ENCODE measurements at places on chromosomes 3 and 15.

GRCh38 chr3:16907243-16907642 is 22.5 kb downstream of the PLCL2 start:
- no peak for DNase-seq

DNA sequence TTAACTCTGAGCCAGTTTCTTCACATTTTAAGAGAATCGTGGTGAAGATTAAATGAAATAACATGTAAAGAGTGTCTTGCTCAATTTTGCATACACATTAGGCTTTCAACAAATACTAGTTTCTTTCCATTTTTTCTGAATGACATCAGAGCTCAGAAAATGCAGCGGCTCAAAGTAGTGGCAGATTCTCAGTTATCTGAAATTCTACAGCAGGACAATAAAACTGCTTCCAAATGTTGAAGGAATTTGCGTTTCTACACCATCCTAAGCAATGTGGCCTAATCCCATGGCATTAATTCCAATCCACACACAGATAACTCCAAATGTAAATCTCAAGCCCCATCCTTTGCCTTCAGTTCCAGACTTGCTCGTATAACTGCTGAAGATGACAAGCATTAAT is 115.8 kb downstream of the PLCH1 start:
- no peak for DNase-seq

DNA sequence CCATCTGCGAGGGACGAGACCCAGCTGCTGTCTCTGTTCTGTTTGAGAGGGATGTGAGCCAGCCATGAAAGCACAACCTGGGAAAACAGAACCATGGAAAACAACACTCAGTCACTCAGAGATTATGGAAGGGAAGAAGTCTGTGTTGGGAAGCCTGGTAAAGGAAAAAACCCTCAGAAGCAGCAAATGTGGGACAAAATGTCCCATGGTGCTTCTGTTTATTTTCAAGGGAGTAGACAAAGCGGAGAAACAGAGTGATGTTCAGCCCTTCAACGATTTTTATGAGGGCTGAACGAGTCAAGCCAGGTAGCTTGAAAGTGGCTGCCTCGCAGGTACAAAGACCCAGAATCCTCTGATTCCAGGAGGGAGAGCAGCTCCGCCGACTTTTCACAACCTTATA is 59.3 kb downstream of the DCLK3 start:
- DNase-seq, result no peak

- DNase-seq, result no peak
These were observed 57.5 kb downstream of the CACNA2D2 start for GRCh38 chr3:50445919-50446318.

DNA sequence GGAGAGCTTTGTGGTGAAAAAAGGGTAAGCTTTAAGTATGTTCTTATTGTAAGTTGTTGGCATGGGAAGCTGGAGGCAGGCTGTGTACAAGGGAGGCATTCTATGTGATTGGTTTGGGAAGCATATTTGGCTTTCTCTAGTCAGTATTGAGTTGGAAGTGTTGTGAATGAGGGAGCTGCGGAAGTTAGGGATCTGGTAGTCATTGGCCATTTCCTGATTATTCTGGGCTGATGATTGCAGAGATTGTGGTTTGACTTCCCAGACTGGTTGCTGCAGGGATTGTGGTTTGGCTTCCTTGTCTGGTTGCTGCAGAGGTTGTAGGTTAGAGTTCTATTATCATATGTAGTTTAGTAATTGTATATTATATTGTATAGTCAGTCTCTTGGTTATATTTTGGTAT is 21.0 kb downstream of the STXBP5L start:
- no peak for DNase-seq

GRCh38 chr3:182005701-182006100 is 294.0 kb downstream of the SOX2 start:
- no peak for DNase-seq

DNA sequence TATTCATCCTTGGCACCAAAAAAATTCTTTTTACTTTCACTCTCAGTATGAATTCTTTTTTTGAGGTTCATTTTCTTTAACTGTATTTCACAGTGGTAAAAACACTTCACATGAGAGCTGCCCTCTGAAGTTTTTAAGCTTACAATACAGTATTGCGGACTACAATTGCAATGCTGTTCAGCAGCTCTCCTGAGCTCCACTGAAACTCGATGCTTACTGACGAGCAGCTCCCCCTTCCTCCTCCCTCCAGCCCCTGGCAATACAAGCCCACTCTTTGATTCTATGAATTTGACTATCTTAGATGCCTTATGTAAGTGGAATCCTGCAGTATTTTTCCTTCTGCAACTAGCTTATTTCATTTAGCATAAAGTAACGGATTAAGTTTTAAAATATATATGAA is 183.4 kb downstream of the ADAMTS17 start:
- DNase-seq, result no peak

GRCh38 chr3:141412087-141412935 is 44.0 kb downstream of the ZBTB38 start:
- DNase-seq, result no peak

DNA sequence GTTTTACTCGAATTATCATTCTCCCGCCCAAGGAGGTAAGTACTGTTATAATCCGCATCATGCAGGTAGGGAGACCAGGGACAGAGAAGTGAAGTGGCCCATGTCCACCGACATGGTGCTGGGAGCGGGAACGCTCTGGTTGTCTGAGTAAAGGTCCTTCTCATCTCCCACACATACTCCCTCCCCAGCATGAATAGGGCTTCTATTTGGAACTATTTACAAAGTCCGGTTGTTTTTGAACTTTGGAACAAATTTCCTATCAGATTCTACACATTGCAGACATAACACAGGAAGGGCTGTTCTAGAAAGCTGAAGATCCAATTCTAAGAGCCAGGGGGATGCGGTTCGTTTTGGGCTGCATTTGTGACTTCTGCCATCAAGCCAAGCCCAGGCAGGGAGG is 94.8 kb upstream of the TLE3 start:
- DNase-seq, result no peak

DNA sequence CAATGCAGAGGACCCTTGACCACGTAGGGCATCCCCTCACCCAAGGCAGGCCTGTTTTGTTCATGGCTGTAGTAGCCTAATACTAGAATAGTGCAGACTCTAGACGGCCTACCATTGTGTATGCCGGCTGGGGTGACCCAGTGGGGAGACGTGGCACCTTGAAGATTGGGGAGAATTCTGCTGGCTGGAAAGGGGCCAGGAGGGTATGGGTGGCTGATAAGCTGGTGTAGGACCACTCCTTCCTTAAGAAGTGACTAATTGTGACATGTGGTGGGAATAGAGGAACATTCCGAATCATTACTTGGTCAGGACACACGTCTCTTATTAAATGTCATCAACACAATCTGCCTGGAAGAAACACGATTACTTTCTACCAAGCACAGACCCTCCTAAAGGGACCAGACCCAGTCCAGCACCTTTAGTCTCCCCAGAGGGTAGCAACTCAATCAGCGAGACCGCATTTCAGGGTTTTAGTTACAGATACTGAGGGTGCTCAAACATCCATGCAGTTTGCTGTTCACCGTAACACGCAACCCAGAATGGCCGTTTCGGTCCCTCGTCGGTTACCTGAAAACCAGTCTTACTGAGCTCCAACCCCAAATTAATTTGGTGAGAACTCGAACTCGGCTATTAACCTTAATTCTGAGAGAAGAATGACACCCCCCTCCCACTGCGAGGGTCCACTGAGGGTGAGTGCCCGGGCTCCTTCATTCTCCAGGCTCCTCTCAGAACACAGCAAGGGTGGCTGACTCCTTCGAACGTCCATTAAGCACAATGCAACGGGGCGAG is 1.6 kb upstream of the KLF13 start:
- DNase-seq, result no peak

- no peak for DNase-seq
These were observed 29.5 kb upstream of the TMEM115 start for GRCh38 chr3:50388720-50389413.

GRCh38 chr15:42604894-42605744 is 29.7 kb downstream of the STARD9 start:
- DNase-seq, result no peak
